ENCODE measurements at places on chromosomes 3 and 15.

DNA sequence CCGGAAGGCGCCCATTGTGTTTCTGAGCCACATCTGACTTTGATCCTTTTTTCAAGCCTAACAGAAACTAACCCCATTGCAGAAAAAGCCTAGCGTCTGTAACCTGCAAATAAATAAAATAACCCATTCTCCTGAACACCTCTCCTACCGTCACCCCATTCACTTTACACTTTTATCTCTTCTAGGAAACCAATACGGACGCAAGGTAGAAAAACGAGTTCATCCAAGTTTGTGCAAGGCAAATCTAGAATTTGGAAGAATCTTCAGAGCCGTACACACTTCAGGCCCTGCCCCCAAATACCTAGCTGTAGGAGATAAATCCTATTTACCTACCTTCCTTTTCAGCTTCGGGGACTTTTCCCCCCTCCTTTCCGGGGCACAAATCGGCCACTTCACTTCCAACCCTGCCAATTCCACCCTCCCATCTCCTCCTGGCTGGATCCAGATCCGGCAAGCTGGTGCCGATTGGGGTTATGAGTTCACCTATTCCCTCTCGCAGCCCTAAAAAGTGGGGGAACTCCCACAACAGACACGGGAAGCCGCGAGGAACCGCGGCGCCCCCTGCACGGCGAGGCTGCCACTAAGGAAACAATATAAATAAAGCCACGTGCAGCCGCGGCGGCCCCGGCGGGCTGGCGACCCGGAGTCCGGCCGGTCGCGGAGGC, 987 bp downstream of the PRTG start:
- peak; percentile 9 for DNase-seq

DNA sequence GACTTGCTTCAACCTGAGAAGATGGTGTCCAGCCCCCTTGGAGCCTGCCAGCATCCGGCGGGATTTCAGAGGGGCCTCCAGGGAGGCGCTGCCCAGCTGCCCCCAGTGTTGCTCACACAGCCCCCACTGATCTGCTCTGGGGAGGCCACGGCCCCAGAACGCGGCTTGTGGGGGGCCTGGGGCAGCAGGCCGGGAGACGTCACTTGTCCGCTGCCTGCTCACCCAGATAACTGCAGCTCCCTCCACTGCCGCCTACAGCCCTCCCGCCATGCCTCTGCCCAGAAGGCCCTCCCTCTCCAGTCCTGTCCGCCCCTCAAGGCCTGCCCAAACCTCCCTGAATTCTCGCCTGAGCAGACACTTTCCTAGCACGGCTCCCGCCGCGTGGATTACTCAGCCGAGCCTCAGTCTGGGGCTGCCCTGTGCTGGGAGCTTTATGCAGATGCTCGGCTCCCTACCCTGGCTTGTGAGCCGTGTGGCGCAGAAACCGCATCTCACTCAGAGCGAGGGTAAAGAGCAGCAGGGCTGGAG, 17.2 kb upstream of the ADIPOQ start:
- no peak for DNase-seq

GRCh38 chr15:59945036-59945435, 59.1 kb upstream of the FOXB1 start:
- no peak for DNase-seq

GRCh38 chr15:80997692-80998091, 3.0 kb upstream of the TLNRD1 start:
- no peak for DNase-seq

DNA sequence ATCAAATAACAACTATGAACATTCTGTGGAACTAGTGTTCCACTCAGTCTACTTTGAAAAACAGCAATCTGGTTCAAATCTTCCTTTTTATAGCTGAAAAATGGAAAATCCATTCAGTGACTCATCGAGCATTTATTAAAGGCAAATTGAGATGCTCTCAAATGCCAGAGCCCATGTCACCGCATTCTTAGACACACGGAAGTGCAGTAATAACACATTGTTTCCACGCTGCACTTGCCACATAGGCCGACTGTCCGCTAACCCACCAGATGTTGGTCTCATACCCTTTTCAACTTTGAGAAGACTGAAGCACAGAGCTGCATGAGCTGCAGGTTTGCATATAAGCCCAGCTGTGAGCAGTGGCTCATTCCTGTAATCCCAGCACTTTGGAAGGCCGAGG, 95.9 kb downstream of the TMEM266 start:
- no peak for DNase-seq

DNA sequence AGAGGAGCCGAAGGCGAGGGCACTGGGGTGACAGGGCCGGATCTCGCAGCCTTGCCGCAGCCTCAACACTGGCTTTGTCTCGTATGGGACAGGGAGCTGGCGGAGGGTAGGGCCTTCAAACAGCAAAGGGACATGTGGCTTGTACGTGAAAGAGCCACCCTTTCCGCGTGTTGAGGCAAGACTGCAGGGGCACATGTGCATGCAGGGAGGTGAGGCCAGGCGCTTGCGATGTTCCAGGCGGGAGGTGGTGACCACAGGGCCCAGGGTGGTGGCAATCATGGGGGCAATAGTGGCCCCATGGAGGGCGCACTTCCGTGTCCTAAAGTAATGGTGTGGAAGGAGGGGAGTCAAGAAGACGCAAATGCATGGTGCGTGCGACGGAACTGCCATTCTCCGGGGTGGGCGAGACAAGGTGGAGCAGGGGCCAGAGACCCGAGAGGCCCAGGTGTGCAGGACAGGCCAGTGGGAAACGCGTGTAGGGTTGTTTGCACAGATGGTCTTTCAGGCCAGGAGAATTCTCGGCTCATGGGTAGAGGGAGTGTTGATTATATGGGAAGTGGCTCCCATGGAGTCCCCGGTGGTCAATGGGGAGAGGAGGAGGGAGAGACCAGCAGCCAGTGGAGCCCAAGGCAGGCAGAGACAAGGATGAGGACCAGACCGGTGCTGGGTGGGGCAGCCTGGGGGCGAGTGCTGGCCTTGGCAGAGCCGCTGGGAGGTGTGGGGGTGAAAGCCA, 45.8 kb upstream of the PCSK6 start:
- no peak for DNase-seq

DNA sequence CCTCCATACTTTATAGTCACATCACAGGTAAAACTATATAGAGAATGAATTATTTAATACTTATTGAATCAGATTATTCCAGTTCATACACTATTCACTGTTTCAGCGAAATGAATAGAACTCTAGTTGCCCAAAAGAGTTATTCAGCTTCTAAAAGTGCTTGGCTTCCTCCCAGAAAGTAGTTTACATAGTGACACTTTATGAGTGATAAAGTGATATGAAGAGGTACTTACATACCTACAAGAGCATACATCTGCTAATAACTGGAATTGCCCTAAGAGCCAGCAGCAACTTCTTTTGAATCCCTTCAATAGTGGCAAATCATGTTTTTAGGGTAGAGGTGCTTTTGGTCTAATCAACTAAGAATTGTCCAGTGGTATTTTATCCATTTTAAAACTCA, 635.1 kb upstream of the AGTR1 start:
- no peak for DNase-seq

GRCh38 chr3:28680050-28680449, 331.4 kb upstream of the AZI2 start:
- no peak for DNase-seq

GRCh38 chr3:173863551-173863950, 466.0 kb downstream of the NLGN1 start:
- no peak for DNase-seq

GRCh38 chr3:141608438-141608837, 121.6 kb downstream of the RASA2 start:
- no peak for DNase-seq

GRCh38 chr15:40340740-40341400, at the start of gene CCDC9B:
CCDC9B (minus strand) TSS chr15:40340939; CDS start chr15:40340819, 120 bp downstream.
- peak; percentile 77 for DNase-seq

- no peak for DNase-seq
Observed at GRCh38 chr3:123733805-123734526, 149.1 kb upstream of the HACD2 start.

GRCh38 chr3:141648055-141648910, 89.8 kb upstream of the RNF7 start:
- no peak for DNase-seq

- no peak for DNase-seq
Observed at GRCh38 chr3:41033956-41034519, 165.3 kb upstream of the CTNNB1 start.

DNA sequence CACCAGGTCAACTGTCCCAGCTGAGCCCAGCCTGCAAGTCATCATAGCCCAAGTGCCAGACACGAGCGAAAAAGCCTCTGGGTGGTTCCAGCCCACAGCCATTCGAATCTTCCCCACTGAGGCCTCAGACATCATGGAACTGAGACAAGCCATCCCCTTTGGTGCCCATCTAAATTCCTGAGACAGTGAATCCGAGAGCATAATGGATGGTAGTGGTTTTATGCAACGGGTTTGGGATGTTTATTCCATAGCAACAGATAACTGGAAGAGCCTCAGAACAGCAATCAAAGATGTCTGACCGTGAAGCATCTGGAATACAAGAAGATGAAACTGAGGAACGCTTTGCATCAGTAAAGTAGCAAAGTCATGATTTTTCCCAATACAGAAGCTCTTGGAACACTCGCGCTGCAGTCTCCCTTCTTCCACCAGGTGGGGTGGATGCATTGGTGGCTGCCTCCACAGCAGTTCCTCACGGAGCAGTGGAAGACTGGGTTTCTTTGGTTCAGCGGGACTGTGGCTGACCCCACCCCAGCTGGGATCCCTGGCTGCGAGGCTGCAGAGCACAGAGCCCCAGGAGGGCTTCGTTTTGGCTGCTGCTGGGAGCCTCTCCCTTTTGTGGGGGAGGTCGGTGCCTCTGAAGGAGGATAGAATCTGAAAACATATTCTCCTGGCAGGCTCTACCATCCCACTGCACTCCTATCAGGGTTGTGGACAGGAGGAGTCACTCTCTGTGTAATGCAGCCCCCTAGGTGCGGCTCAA, 26.4 kb upstream of the PDE8A start:
- DNase-seq: peak; percentile 49

- DNase-seq: no peak
Observed at GRCh38 chr3:147832611-147833010, 423.4 kb downstream of the ZIC1 start.

DNA sequence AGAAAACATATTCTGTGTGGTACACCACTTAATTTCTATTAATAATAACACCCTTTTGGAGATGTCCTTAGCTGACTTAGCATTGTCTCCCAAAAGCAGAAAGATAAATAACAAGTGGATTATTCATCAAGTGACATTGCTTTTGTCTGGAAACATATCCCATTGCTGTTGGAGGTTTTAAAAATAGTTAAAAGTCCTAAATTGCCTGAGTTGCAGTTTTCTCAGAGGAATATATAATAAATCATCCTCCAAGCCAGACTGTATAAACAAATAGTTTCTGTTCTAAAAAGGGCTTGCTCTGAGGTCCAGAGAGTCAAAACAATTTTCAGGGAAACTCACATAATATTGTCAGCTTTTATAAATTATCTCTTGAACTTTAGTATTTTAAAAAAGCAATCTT, 60.4 kb upstream of the CD96 start:
- DNase-seq: no peak

GRCh38 chr3:17116007-17116600, 231.3 kb downstream of the PLCL2 start:
- no peak for DNase-seq

DNA sequence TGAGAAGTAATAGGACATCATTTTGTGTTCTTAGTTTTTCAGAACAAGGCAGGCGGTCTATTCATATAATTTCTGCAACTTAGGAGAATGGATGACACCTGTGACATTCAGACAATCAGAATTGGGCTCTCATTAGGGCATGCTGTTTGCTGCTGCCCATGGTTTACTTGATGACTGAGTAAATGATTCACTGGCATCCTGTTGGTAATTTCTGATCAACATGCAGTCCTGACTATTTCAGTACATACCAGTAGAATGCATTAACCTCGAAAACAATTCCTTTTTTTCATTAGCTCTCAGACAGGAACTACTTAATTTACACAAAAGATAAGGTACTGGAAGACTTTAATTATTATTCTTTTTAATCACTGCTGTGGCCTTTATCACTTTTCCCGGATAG, 641.6 kb downstream of the NSUN3 start:
- no peak for DNase-seq

DNA sequence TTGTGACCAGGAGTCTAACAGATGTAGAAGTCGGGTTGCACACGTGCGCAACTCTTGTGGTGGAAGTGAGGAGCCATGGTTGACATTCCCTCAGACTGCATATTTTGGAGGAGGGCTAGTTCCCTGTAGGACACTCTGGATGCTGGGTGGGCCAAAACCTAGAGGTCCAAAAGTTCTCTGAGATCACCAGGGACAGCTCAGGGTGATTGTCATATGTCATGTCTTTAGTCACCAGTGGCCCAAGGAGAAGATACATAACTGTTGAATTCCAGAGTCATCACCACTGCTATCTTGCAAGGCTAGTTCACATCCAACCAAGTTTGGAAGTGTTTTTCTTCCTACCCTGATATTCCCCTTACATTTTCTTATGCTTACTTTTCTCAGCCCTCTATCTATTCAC, 95.2 kb upstream of the C3orf80 start:
- no peak for DNase-seq

- no peak for DNase-seq
Observed at GRCh38 chr3:155443815-155444214, 150.3 kb upstream of the STRIT1 start.

GRCh38 chr15:94666553-94666952, 435.2 kb downstream of the MCTP2 start:
- DNase-seq: no peak

- DNase-seq: no peak
Observed at GRCh38 chr3:55678546-55679216, 191.6 kb upstream of the WNT5A start.

DNA sequence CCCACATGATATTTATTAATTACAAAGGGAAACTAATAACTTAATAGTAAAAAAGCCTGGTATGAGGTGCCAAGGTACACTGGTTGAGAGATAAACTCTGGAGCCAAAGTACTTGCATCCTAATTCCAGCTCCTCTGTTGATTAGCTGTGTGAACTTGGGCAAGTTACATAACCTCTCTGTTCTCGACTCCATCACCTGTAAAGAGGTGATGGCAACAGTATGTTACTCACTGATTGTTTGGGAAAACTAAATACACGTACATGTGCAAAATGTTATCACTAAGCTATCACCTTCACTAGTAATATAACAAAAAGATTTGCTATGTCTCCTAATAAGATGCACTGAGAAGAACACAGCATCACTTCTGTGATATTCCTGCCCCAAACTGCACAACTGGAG, 206.4 kb downstream of the MEX3B start:
- no peak for DNase-seq

DNA sequence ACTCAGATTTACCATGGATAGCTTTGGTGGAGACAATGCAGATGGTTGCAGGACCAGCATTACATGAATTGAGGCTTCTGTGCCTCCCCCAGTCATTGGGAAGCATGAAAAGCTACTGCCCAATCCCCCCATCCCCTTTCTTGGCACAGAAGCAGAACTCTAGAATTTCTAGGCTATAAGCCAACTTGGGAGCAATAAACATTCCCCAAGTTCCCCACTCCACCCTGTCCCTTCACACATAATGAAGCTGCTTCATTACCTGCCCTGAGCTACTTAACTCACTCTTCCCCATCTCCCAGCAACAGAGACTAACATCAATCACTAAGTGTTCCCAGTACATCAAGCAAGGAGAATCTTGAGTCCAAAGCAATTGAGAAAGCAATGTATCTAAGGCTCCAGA, 164.5 kb downstream of the RORA start:
- no peak for DNase-seq

- no peak for DNase-seq
Observed at GRCh38 chr15:89085289-89085926, 2.8 kb upstream of the ABHD2 start.

GRCh38 chr3:33833408-33834095, 35.1 kb downstream of the PDCD6IP start:
- DNase-seq: no peak

GRCh38 chr3:22617372-22617771, 585.8 kb upstream of the UBE2E2 start:
- DNase-seq: no peak
